ENCODE measurements at places on chromosomes 3 and 15.

DNA sequence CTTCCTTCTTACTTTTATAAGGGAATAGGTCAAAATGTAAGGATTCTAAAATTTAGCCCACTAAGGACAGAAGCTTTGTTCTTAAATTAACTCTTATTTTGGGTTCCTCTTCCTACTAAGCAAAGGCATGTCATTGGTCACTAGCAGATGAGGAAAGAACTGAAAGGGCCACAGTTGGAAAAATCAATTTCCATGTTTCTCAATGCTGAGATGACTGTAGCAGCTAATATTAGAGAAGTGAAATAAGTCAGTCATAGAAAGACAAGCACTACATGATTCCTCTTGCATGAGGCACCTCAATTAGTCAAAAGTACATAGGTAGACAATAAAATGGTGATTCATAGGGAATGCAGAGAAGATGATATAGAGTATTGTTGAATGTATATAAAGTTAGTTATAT, 353.7 kb downstream of the RSL24D1 start:
- no peak for DNase-seq

- no peak for DNase-seq
Observed at GRCh38 chr15:70424937-70425411, 327.3 kb upstream of the TLE3 start.

GRCh38 chr3:50155891-50156290, 767 bp downstream of the SEMA3F start:
- no peak for DNase-seq

GRCh38 chr3:27194861-27195483, 174.2 kb downstream of the NEK10 start:
- no peak for DNase-seq

GRCh38 chr15:72131922-72132321, 13.7 kb downstream of the SENP8 start:
- no peak for DNase-seq

GRCh38 chr3:149356044-149356592, 21.3 kb downstream of the TM4SF1 start:
- no peak for DNase-seq

GRCh38 chr3:45489730-45490309, 101.4 kb downstream of the LARS2 start:
- no peak for DNase-seq

- no peak for DNase-seq
Observed at GRCh38 chr3:15512166-15512565, 9.3 kb downstream of the COLQ start.

- no peak for DNase-seq
Observed at GRCh38 chr15:60972866-60973265, 256.2 kb downstream of the RORA start.

DNA sequence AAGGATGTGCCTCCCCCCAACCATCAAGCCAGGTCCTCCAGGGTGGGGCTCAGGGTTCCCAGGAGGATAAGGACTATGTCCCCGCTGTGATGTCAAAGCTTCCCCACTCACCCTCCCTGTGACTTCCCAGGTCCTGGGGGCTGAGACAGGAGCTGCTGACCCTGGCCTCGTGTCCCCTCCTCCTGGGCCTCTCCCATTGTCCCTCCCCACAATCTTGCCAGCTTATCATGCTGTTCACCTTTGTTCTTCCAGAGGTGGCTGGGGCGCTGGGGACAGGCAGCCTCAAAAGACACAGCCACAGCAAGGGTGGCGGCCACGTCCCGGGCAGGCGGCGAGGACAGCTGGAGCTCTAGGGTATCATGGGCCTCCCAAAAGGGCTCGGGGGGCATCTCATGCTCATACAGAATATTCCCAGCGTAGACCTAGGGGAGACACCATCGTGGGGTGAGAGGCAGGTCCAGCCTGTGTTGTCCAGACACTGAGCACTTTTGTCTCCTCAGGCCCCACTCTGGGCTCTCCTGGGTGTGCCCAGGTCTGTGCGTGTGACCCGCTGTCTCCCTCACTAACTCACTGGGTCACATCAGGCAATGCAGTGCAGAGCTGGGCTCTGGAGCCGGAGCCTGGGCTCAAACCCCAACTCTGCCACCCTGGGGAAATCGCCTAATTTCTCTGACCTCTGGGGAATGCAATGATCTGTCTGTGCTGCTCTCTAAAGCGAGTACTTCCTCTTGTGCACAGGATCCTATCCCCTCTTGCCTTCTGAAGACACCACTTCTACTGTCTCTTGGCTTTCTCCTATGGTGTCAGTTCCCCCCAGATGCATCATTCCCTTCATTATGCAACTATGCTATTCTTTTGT, 30.0 kb downstream of the SNX33 start:
- peak; percentile 20 for DNase-seq

- DNase-seq, result no peak
Observed at GRCh38 chr3:183224180-183224970, 28.7 kb upstream of the B3GNT5 start.

DNA sequence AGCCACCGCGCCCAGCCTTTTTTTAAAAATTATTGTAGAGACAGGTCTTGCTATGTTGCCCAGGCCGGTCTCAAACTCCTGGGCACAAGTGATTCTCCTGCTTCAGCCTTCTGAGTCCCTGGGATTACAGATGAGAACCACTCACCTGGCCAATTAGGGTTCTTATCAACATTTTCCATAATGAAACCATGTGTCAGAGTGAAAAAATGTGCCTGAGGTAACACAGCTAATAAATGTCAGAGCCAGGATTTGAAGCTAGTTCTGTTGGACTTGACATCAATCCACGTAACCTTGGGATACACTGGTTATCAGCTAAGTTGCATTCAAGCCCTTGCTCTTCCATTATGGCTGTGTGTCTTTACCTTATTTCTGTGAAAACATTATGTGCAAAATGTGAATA, 29.1 kb downstream of the CHST14 start:
- DNase-seq, result no peak

DNA sequence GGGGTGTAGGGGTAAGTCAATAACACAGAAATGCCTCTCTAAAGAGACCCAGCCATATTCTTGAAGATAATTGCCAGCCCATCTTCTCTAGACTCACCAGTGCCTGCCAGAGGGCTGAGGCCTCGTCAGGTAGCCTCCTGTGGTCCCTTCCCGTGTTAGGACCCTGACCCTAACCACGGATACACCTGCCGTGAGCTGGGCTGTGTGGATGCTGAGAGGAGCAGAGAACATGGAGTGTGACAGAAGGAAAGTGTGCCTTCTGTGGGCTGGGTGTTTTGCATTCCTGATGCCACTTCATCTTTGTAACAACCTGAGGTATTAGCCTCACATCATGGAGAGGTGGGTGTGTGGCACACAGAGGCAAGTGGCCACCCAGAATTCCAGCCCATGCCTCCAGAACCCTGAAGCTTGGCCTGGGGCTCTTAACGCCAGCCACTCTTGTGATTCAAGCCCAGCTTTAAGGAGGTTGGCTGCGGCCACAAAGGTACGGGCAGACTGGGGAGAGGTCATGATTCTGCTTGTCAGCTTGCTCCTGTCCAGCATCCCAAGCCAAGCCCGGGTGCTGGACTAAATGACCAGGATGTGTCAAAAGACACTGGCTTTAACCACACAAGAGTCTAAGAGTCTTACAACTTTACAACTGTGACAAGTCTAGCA, 21.1 kb upstream of the ABTB1 start:
- no peak for DNase-seq

DNA sequence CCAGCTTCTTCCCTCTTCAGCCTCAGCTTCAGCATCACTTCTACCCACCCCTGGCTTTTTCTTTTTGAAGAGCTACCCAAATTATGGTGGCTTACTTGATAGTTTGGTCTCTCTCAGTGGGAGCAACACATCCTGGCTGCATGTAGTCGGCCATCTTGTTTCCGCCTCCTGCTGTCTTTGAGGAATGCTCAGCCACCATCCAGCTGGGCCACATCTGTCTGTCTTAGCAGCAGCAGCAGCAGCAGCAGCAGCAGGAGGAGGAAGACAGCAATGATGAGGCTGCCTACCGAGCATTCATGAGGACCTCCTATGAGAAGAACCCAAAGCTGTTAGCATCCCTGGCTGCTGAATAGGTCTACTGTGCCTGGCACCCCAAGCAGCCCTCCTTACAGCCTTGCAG, 19.7 kb downstream of the IL16 start:
- DNase-seq, result no peak

- no peak for DNase-seq
Observed at GRCh38 chr3:133799794-133800585, 5.6 kb upstream of the SRPRB start.
